ENCODE measurements at places on chromosomes 6 and 20. TPM values are rescaled to one million over a fixed set of nuclear protein-coding genes. Genes with fewer than 3 reads are reported as not detected.

GJA10 gene
- total RNA-seq, result not detected

TCP11 gene
- total RNA-seq, result 0.63 TPM

MDFI gene
- total RNA-seq, result 12.5 TPM

SYNGAP1 gene
- 48.8 TPM for total RNA-seq

TREML4 gene
- total RNA-seq, result not detected

CFB gene
- 1.9 TPM for total RNA-seq

ARHGAP40 gene
- not detected for total RNA-seq

IFT52 gene
- total RNA-seq, result 52.0 TPM

CTCFL gene
- total RNA-seq, result not detected

PPIL6 gene
- total RNA-seq, result 24.1 TPM

ATP9A gene
- total RNA-seq, result 271 TPM

PTCHD4 gene
- 27.9 TPM for total RNA-seq

SNAP25 gene
- total RNA-seq, result 100 TPM

TNNC2 gene
- total RNA-seq, result not detected

GJA1 gene
- 17.5 TPM for total RNA-seq

EEF1A2 gene
- total RNA-seq, result 281 TPM

LY86 gene
- 1.3 TPM for total RNA-seq

ABHD16B gene
- not detected for total RNA-seq

SAMD5 gene
- 22.5 TPM for total RNA-seq

CLPSL1 gene
- not detected for total RNA-seq

SPATA25 gene
- total RNA-seq, result 4.4 TPM

Data from parietal lobe (tissue), 2 donors.